ENCODE measurements at places on chromosomes 4 and X.

GRCh38 chr4:171279131-171279530, 534.1 kb upstream of the GALNTL6 start:
- no peak for DNase-seq

DNA sequence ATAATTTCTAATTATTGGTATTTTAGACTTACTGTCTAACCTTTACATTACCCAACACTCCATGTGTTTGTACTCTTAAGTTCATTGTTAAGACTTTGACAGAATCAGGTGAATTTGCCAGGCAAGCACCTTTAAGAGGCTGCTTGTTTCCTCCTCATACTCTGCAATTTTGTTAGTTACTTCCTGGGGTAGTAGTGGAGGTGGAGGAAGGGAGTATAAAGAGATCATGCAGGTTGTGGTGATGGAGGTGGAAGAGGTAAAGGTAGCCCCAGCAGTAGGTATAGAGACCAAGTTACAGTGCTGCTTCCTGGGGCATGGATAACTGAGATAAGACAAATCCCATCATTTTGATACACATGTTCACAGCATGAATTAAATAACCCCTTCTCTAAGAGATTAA, 6.7 kb downstream of the WDR44 start:
- no peak for DNase-seq

GRCh38 chr4:56995525-56995924, 16.8 kb downstream of the POLR2B start:
- no peak for DNase-seq

- DNase-seq: no peak
These were observed 400.4 kb upstream of the DIPK2B start for GRCh38 chrX:45601052-45601451.

- no peak for DNase-seq
These were observed 349.7 kb downstream of the NR3C2 start for GRCh38 chr4:148092316-148093014.

DNA sequence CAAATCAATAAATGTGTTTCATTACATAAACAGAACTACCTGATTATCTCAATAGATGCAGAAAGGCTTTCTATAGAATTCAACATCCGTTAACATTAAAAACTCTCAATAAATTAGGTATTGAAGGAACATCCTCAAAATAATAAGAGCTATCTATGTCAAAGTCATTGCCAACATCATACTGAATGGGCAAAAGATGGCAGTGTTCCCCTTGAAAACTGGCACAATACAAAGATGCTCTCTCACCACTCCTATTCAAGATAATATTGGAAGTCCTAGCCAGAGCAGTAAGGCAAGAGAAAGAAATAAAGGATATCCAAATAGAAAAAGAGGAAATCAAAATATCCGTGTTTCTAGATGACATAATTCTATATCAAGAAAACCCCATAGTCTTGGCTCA, 466.4 kb downstream of the MAGEE1 start:
- DNase-seq: no peak

Measured in activated naive CD4-positive, alpha-beta T cell (primary cell).